ENCODE measurements at places on chromosomes 6 and 20. TPM values are rescaled to one million over a fixed set of nuclear protein-coding genes. Genes with fewer than 3 reads are reported as not detected.

GRCh38 chr6:17986656-17987446 is 584 bp downstream of the KIF13A start:
- peak; percentile 50 for DNase-seq

The FAM83C gene
- not detected for total RNA-seq

DNA sequence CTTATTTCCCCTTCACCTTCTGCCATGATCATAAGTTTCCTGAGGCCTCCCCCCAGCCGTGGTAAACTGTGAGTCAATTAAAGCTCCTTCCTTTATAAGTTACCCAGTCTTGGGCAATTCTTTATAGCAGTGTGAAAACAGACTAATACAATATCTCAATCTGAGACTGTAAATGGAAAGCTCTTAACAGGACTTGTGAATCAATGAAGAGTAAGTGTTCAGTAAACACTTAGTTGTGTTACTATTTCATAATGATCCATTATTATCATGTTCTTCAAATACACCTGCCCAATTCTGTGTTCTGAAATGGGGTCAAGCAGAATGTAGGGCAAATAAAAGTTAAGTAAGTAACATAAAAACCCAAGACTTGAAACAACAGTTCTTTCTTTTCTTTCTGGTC is 266.2 kb downstream of the TENT5A start:
- DNase-seq, result no peak

The TNXB gene
- total RNA-seq, result 9.3 TPM

- no peak for DNase-seq
Measured at GRCh38 chr6:105452924-105453756, 50.3 kb upstream of the PREP start.

- DNase-seq, result no peak
Measured at GRCh38 chr6:16656451-16656850, 104.8 kb downstream of the ATXN1 start.

GRCh38 chr6:74646461-74646860 is 559.4 kb downstream of the COL12A1 start:
- no peak for DNase-seq

DNA sequence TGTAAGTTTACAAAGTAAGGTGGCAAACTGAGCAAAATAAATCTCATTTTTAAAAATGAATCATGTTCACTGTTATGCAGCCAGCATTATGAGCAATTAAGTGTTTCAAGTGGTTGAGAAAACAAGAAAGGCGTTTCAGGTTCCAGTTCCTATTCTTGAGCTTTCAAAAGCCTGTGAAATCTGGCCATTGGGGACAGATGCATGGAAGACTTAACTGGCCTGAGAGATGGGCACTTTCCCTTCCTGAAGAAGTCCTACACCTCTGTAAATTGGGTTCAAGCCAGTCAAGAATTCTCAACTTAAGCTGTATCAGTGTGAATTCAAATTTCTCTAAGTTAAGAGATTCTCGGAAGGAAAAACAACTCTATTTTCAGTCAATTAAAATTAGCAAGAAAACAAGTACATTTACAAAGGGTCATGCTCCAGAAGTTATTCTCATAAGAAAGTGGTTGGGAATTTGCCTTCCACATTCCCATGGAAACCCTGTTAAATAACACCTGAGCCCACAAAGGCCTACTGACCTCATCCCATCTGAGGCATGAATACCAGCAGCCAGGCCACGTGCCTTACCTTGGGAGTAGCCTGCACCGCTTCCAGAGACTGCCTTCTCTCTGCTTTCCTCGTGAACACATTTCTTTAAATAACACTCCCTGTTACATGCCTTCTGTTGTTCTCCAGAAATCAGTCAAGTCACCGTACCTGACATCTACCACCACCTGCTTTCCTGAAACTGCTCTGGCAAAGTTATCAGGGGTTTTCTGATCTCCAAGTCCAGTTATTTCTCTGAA is 19.4 kb downstream of the MAP3K5 start:
- no peak for DNase-seq

The EDEM2 gene
- 8.4 TPM for total RNA-seq

DNA sequence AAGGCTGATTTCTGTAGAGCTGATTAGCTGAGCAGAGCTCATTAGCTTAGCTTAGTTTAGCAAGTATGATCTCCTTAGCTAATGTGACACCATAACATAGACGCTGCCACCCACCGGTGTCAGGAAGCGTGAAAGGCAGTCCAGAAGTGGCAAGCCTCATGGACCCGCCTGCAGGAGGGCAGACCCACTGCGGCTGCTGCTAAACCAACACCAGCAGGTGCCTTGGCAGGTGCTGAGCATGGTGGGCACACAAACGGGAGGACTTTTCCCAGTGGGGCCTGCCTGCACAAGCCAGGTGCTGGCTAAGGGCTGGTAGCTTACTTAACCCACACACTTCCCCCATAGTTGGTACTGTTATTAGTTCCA is 22.7 kb downstream of the ZDHHC14 start:
- DNase-seq, result no peak

DNA sequence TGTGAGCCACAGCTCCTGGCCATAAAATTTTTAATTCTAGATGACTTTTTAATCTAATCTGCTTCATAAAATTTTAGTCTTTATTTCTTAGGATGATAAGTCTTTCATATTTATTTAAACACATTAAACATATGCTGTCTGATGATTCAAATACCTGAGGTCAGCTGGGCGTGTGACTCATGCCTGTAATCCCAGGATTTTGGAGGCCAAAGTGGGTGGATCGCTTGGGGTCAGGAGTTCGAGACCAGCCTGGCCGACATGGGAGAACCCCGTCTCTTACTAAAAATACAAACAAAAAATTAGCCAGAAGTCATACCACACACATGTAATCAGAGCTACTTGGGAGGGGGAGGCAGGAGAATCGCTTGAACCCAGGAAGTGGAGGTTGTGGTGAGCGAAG is 53.1 kb downstream of the RBM24 start:
- no peak for DNase-seq

- no peak for DNase-seq
Measured at GRCh38 chr20:60137657-60138245, 179.5 kb downstream of the CDH26 start.

The PRND gene
- 2.7 TPM for total RNA-seq

- no peak for DNase-seq
Measured at GRCh38 chr6:24032896-24033688, 92.9 kb upstream of the NRSN1 start.
